ENCODE measurements at places on chromosomes 13 and 19. TPM values are rescaled to one million over a fixed set of nuclear protein-coding genes. Genes with fewer than 3 reads are reported as not detected.

PNMA8B gene
- total RNA-seq: 0.67 TPM

TSC22D1 gene
- 41.2 TPM for total RNA-seq

CYP2A7 gene
- not detected for total RNA-seq

MCEMP1 gene
- total RNA-seq: not detected

LRRC4B gene
- under 0.01 TPM for total RNA-seq

SKA3 gene
- 22.7 TPM for total RNA-seq

ATP5F1D gene
- total RNA-seq: 103 TPM

F2RL3 gene
- total RNA-seq: not detected

POLD1 gene
- 65.6 TPM for total RNA-seq

FSTL3 gene
- total RNA-seq: 81.8 TPM

LINGO3 gene
- not detected for total RNA-seq

TPTE2 gene
- not detected for total RNA-seq

STOML3 gene
- not detected for total RNA-seq

ATP7B gene
- 1.8 TPM for total RNA-seq

ZNF534 gene
- not detected for total RNA-seq

KCNN4 gene
- 0.17 TPM for total RNA-seq

CD33 gene
- not detected for total RNA-seq

UBAC2 gene
- 37.3 TPM for total RNA-seq

KASH5 gene
- total RNA-seq: not detected

SIGLEC6 gene
- total RNA-seq: not detected

KIR2DL3 gene
- total RNA-seq: not detected

EPS8L1 gene
- total RNA-seq: 5.9 TPM

EFNB2 gene
- 28.4 TPM for total RNA-seq

NAXD gene
- total RNA-seq: 18.3 TPM

ZNF587 gene
- total RNA-seq: 13.4 TPM

ZNF256 gene
- 1.9 TPM for total RNA-seq

ADGRE2 gene
- total RNA-seq: 1.7 TPM

PTH2 gene
- not detected for total RNA-seq

ELANE gene
- 0.15 TPM for total RNA-seq

ZNF555 gene
- 3.3 TPM for total RNA-seq

KPNA3 gene
- 26.2 TPM for total RNA-seq

OR7C1 gene
- total RNA-seq: not detected

MAP4K1 gene
- total RNA-seq: under 0.01 TPM

EPSTI1 gene
- total RNA-seq: 4.4 TPM

ZNF573 gene
- total RNA-seq: 2.2 TPM

REEP6 gene
- total RNA-seq: 2.5 TPM

F10 gene
- total RNA-seq: 12.0 TPM

All from bronchus fibroblast of lung (primary cell).